ENCODE measurements at places on chromosomes 4 and X.

- no peak for DNase-seq
Measured at GRCh38 chr4:100525686-100526085, 7.9 kb upstream of the EMCN start.

- DNase-seq, result no peak
Measured at GRCh38 chr4:152255437-152255836, 280.5 kb downstream of the FBXW7 start.

GRCh38 chrX:2693113-2694002, 2.3 kb downstream of the CD99 start:
- no peak for DNase-seq

DNA sequence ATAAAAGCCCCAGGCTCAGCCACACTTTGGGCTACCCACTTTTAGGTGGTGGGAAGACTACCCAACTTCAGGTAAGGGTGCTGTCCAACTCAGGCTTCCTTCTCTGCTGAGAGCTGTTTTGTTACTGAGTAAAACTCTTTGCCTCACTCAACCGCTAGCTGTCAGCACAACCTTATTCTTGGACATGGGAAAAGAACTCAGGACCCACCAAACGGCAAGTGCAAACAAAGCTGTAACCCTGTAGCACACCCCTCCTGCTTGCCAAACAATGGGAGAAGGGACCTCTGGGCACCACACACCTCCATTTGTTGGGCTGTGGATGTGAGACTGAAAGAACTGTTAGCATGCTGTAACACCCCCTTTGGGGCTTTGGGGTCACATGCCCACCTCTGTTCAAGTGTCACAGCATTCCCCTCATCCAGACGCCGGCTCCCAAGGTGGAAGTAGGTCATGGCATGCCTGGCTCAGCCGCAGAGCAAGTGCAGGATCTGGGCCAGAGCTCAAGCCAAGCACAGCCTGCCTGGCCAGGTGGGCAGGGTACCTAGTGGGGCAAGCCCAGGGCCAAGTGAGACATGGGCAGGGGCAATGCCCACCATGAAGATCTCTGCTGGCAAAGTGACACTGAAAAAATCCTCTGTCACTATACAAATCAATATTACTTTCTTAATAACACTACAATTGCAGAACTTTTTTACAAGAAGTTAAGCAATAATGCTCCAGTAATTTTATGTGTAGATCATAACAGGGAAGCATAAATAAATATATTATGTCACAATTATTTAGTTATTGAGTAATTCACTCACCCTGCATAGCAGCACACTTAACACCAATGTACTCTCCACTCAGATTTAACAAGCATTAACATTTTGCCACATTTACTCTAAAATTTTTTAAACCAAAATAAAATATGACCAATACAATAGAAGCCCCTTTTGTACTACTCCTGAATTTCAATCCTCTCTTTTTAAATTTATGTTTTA, 107.2 kb downstream of the TBCK start:
- no peak for DNase-seq

GRCh38 chr4:36172656-36173055, 71.7 kb downstream of the ARAP2 start:
- no peak for DNase-seq

DNA sequence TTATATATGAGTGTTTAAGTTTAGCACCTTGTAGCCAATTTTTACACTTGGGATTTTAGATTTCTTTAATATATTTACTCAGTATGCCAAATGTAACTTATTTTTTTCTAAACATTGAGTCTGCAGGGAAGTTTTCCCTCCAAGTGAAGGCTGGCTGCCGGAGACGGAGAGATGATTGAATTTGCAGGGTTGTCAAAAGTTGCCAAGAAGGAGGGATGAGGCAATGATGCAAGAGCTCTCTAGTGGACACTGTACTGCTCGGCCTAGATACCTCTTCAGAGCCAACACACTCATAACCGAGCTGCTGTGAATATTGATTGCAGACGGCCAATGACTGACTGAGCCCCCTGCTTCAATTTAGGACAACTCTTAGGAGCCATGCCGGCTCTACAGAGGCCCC, 318.6 kb upstream of the CASK start:
- no peak for DNase-seq

- DNase-seq, result peak; percentile 59
Measured at GRCh38 chr4:98939892-98940298, 11.0 kb upstream of the EIF4E start.

GRCh38 chr4:76931087-76931486, 18.5 kb upstream of the SEPTIN11 start:
- DNase-seq, result no peak

GRCh38 chr4:176011529-176011928, 54.1 kb upstream of the WDR17 start:
- peak; percentile 59 for DNase-seq
